ENCODE measurements at places on chromosomes 12 and 14.

DNA sequence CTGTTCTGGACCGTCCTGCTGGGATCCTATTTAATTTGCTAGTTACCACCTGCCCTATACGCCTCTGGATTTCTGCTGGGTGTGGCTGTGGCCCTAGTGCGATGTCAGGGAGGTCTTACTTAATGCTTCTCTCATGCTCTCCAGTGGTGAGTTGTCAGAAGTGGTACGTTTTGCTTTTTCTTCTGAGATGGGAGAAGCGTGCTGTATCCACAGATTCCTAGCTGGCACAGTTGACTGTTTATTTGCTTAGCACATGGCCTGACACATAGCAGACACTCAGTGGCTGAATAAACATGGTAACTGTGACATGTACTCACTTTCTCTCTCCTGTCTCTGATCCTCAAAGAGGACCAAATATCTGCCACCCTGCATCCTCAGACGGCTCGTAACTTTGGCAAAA is 107.3 kb downstream of the CACNA1C start:
- no peak for DNase-seq

- DNase-seq = peak; percentile 60
Measured at GRCh38 chr14:104107611-104108569, 22.4 kb downstream of the ASPG start.

DNA sequence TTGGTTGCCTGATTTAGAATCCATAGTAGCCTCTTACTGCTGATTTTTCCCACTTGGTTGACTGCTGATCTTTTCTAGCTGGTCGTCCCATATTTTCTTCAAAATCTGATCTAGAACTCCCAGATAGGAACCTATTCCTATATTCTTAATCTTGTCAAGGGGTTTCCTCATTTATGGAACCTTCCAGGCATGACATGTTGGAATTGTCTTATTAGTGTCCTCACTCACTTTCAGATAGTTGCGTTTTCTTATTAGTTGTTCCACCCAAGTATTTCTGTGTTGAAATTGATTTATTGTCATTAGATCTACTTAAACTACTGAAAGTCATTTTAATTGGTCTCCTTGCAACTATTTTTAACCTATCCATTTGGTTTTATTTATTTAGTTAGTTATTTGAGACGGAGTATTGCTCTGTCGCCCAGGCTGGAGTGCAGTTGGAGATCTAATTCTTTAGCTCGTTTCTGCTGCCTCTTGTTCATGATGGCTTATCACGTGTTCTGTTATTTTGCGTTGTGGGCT is 25.0 kb downstream of the KTN1 start:
- no peak for DNase-seq

GRCh38 chr14:64958201-64958600 is 13.9 kb downstream of the RAB15 start:
- DNase-seq = no peak

Data from tibial artery (tissue), 4 donors.